Foreskin fibroblast (primary cell): ENCODE measurements at places on chromosomes 11 and 22.

DNA sequence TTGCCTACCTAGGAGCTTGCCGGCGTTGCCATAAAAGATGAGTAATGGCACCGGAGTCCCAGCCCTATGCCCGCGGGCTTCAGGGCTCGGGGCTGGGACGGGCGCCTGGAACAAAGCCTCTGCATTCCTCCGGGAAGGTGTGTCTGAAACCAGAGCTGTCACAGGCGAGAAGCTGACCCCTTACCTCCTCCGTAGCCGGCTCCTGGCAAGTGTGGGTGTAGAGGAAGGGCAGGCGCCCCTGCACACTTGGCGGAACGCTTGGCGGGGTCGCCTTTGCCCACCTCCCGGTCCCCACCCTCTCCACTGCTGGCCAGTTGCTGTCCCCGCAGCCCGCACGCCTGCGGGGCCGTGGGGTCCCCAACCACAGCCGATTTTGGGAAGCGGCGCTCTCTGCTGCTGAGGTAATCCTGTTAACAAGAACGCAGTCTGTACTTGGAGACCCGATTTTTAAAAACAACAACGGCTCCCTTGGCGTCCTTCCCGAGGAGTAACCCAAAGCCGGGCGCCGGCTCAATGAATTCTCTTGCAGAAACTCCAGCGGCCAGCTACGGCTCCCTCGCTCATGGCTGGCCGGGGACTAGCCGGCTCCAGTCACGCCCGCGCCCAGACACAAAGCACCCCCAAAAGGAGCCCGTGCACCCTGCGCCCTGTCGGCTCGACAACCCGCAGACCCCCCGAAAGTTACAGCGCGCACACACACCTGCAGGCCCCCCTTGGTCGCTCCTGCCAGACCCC is 89.2 kb downstream of the PLEKHA7 start:
- peak; percentile 17 for DNase-seq

- DNase-seq = no peak
These were observed 18.6 kb downstream of the TSKU start for GRCh38 chr11:76801736-76802135.

GRCh38 chr11:87212891-87213290 is 175.2 kb downstream of the TMEM135 start:
- DNase-seq = no peak

- no peak for DNase-seq
These were observed 31.8 kb downstream of the RNF169 start for GRCh38 chr11:74780248-74781005.
